Skin of body (tissue), 3 donors: ENCODE measurements at places on chromosomes 6 and 20. TPM values are rescaled to one million over a fixed set of nuclear protein-coding genes. Genes with fewer than 3 reads are reported as not detected.

GSTA3 gene
- total RNA-seq, result 0.39 TPM

FABP7 gene
- total RNA-seq, result 31.6 TPM

SOX12 gene
- 3.6 TPM for total RNA-seq

OTOR gene
- total RNA-seq, result not detected

APOM gene
- 1.2 TPM for total RNA-seq

PKIB gene
- total RNA-seq, result 4.4 TPM

CST5 gene
- not detected for total RNA-seq

PLG gene
- total RNA-seq, result not detected

GMNN gene
- 18.2 TPM for total RNA-seq

DLK2 gene
- total RNA-seq, result 2.7 TPM

RAB23 gene
- total RNA-seq, result 24.4 TPM

CLVS2 gene
- 0.10 TPM for total RNA-seq

BTN3A1 gene
- total RNA-seq, result 28.6 TPM

HLA-DPA1 gene
- total RNA-seq, result 16.1 TPM

PLCB1 gene
- total RNA-seq, result 23.8 TPM

KCNK5 gene
- total RNA-seq, result 1.4 TPM

PYGB gene
- 23.7 TPM for total RNA-seq

BTNL2 gene
- total RNA-seq, result not detected

PRL gene
- 0.39 TPM for total RNA-seq

WFDC5 gene
- total RNA-seq, result 5.2 TPM

TPD52L1 gene
- total RNA-seq, result 15.6 TPM

SIRPA gene
- 16.4 TPM for total RNA-seq

MOG gene
- total RNA-seq, result not detected

PROKR2 gene
- not detected for total RNA-seq

BMP5 gene
- 5.0 TPM for total RNA-seq

SCGN gene
- 0.89 TPM for total RNA-seq

TRIM26 gene
- total RNA-seq, result 18.9 TPM

LPA gene
- not detected for total RNA-seq

GHRH gene
- not detected for total RNA-seq

TCP11 gene
- total RNA-seq, result 0.30 TPM

SLC22A2 gene
- not detected for total RNA-seq

CST4 gene
- total RNA-seq, result not detected

EFCAB8 gene
- total RNA-seq, result not detected

OR12D1 gene
- total RNA-seq, result not detected

GPX5 gene
- not detected for total RNA-seq

AKAP12 gene
- total RNA-seq, result 90.2 TPM

SAMD10 gene
- total RNA-seq, result 1.6 TPM

CFB gene
- 2.2 TPM for total RNA-seq

METTL24 gene
- total RNA-seq, result 3.6 TPM

VSX1 gene
- total RNA-seq, result 0.10 TPM

DST gene
- total RNA-seq, result 449 TPM

FAM209B gene
- total RNA-seq, result not detected

UBD gene
- total RNA-seq, result not detected

C20orf141 gene
- not detected for total RNA-seq

ZBP1 gene
- 1.5 TPM for total RNA-seq
